ENCODE measurements at places on chromosomes 2 and 18.

GRCh38 chr2:177763531-177764265, 308.9 kb downstream of the PDE11A start:
- DNase-seq = no peak

DNA sequence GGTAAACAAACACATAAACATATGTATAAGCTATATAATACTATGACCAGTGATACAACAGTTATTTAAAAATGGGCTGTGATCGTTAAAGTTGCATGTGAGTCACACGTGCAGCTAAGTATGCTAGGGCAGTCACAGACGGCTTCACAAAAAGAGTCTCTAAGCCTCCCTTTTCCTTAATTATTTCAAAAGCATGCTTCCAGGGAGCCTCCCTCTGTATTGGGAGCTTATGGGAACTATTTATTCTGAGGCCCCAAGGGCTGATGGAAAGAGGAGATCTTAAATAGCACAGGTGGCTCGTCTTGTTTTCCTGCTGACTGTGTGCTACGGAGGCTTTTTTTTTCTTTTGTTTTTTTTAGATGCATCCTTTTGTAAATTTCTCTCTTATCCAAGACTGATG, 94.3 kb downstream of the ADCYAP1 start:
- no peak for DNase-seq

GRCh38 chr2:231009236-231009919, 13.5 kb downstream of the SPATA3 start:
- DNase-seq = no peak

DNA sequence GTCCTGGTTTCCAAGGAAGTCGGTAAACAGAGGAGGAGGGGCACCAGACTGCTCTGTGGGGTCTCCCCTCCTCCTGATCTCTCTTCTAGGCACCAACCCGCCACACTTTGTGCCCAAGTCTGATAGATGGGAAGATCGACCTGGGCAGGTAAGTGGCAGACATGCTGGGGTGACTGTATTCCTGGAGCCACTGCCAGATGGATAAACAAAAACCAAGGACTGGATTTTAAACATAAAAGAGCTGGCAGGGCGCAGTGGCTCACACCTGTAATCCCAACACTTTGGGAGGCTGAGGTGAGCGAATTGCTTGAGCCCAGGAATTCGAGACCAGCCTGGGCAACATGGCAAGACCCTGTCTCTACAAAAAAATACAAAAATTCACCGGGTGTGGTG, 181.2 kb downstream of the ANAPC1 start:
- DNase-seq = no peak

- no peak for DNase-seq
Measured at GRCh38 chr2:2026252-2026831, 282.0 kb upstream of the PXDN start.

DNA sequence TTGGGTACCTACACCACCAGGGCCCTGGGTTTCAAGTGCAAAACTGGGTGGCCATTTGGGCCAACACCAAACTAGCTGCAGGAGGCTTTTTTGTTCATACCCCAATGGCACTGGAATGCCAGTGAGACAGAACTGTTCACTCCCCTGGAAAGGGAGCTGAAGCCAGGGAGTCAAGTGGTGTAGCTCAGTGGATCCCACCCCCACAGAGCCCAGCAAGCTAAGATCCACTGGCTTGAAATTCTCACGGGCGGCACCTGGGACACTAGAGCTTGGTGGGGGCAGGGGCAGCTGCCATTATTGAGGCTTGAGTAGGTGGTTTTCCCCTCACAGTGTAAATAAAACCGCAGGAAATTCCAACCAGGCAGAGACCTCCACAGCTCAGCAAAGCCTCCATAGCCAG, 46.0 kb upstream of the FAM110C start:
- DNase-seq = no peak

- no peak for DNase-seq
Measured at GRCh38 chr2:161102770-161103450, 57.3 kb upstream of the TANK start.

DNA sequence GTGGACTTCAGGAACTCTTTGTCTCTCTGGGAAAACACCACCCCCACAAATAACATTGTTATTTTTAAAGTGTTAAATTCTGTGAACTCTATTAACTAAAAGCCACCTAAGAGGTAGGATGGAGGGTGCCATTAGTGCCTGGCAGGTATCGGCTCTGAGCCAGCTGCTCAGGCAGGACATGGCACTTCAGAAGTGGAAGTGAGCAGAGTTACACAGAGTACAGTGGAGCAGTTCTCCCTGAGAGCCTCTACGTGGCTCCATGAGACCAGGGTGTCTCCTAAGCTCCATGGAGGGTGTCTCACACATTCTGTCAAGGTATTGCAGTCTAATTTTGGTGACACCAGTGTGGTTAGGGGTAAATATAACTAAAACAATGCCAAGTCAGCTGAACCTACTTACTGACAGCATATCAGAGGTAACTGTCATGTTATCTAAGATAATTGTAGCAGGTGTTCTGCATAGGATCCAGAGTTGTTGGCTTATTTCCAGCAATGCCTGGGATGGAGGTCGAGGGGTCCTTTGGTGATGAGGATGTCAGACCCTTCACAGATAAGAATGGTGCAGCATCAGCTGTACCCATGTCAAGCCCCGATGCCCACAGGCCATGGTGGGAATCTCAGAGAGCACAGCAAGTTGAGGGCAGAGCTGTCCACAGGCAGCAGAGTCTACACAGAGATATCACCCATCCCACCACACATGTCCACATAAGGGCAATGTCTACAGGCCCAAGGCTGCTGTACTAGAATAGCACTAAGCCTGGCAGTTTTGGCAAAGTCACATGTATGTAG, 8.6 kb upstream of the MALL start:
- no peak for DNase-seq

DNA sequence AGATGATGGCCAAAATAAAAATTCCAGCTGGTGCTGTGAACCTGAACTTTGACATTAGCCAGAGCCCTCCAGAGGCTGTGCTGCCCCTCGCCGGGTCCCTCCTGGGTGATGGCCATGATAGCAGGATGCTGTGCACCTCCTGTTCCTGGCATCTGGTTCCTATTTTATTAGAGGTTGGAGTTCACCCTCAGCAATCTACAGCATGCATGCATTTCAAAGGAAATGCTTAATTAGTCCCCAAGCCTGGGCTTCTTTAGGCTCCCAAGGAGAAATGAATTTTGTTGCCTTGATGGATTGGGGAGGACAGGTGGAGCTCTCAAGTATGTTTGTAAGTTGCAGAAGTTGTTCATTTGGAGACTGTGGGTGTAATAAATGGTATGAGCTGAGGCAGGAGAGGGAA, 166.9 kb downstream of the GLI2 start:
- DNase-seq = no peak

- no peak for DNase-seq
Measured at GRCh38 chr2:161123531-161124030, 36.6 kb upstream of the TANK start.

GRCh38 chr18:24026457-24026856, 11.9 kb downstream of the TTC39C start:
- DNase-seq = no peak

GRCh38 chr2:156017341-156017885, 315.1 kb downstream of the NR4A2 start:
- no peak for DNase-seq

DNA sequence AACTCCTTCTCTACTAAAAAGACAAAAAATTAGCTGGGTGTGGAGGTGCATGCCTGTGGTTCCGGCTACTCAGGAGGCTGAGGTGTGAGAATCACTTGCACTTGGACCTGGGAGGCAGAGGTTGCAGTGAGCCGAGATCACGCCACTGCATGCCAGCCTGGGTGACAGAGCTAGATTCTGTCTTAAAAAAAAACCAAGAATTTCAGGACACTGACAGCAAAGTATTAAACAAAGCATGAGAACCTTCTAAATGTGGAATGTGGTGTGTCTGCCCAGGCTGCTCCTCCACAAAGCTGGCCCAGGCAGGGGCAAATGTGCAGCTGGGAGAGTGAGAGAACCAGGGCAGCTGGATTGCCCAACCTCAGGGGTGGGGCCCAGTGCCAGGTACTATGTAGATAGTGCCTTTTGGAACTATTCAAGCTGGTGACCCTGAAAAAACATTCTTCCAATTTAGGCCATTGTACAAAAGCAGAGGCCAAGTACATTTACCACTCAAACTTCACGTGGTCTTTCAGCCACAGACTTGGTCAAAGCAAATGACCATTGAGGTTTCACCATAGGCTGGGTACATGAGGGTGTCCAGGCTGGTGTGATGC, 6.7 kb upstream of the UGT1A5 start:
- DNase-seq = no peak

GRCh38 chr2:53715568-53715967, 52.0 kb upstream of the CHAC2 start:
- no peak for DNase-seq

- DNase-seq = no peak
Measured at GRCh38 chr2:216275890-216276289, 96.4 kb downstream of the MARCHF4 start.

GRCh38 chr2:186125625-186126024, 360.4 kb upstream of the ZC3H15 start:
- no peak for DNase-seq

- no peak for DNase-seq
Measured at GRCh38 chr2:51526766-51527165, 494.8 kb upstream of the NRXN1 start.

DNA sequence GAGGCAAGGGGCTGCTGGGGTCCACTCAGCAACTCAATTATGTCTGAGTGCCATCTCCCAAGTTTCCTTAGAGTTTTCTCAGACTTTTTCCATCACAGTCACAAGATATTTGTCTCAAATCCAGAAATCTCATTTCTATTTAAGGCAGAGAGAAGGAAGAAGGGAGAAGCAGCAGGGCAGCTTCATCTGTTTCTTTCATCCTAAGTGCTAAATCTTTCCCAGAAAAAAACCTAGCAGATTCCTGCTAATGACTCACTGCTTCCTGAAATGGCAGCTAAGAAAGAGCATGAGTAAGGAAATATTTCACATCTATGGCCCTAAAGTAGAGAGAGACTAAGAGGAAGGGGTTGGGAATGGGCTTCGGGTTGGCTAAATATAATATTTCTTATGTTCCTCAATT, 88.0 kb downstream of the KYNU start:
- DNase-seq = no peak

GRCh38 chr2:70647873-70648481, 94.4 kb upstream of the TGFA start:
- no peak for DNase-seq

DNA sequence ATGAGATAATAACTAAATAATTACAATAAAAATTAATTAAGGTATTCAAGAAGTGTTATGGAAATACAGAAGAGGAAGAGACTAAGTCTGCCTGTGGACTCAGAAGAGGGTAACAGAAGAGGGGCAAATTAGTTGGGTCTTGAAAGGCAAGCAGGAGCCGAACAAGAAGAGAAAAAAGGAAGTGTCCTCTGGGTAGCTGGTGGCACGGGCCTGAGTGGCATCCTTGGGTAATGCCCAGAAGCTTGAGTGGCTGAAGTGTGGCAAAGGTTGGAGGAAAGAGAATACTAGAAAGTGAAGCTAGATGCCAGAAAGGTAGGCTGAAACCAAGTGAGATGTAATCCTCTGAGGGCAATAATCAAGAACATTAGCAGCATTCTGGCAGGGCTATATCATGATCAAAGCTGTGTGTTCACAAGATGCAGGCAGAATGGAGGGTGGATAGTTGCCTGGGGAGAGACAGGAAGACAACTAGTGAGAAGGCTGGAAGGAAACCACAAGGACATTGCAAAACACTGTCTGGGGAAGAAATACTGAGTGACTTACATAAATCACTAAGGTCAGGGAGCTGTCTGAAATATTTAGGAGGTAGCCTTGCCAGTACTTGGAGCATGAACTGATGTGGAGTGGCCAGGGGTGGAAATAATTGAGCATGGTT, 16.2 kb downstream of the DOCK10 start:
- DNase-seq = no peak

- DNase-seq = no peak
Measured at GRCh38 chr2:37230581-37230980, 815 bp downstream of the CEBPZ start.

DNA sequence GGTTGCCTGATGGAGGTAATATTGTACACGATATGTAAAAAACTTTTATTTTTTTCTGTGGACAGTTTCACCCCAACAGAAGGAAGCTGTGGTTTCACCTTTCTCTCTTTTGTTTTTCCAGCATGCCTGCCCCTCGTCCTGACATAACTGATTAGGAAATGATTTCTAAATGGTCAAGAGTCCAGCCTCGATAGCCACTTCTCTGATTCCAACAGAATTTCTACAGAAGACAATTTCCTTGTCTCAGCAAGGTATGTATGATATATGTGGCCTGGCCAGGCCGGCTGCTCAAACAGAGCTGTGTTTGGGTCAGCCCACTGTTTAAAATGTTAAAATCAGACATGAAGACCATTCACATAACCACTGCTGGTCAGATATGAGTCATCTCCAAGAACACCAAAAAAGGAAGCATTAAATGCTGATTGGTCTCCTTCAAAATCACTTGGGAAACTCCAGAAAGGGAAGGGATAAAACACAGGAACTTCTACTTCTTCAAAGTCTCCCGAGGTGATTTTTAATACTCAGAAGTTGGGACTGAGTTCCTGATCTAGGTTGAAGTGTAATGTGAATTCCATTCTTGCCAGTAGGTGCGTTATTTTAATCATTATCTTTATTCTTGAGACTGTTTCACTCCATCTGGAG, 22.3 kb downstream of the ATP8B1 start:
- no peak for DNase-seq

DNA sequence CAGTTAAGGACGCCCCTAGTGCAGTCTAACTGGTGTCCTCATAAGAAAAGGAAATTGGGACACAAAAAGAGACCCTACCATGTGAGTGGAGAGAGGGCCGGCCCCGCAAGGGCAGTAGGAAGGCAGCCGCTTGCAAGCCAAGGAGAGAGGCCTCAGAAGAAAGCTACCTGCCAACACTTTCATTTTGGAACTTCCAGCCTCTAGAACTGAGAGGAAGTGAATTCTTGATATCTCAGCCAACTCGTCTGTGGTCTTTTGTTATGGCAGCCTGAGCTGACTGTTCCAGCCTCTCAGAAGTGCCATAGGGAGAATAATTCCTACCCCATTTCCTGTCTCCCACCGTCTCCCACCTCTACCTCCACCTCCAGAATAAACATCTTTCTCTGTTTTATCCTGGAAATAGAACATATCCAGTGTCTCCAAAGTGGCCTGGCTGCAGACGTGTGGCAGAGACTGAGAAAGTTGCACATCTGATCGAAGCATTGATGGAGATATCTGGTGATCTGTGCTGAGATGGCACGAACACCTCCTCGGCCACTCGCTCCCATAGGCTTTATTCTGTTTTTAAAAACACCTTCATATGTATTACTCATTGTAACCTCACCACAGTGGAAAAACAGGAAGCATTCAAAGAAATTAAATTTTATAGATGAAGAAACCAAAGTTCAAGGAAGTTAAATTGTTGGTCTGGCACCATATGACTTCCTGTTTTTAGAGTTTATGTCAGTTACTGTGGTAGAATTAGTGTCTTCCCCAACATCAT, 39.5 kb upstream of the MARCO start:
- DNase-seq = no peak
